Thyroid gland (tissue), 4 donors: ENCODE measurements at places on chromosomes 12 and 14. TPM values are rescaled to one million over a fixed set of nuclear protein-coding genes. Genes with fewer than 3 reads are reported as not detected.

PPFIBP1 gene
- total RNA-seq, result 135 TPM

GRCh38 chr12:77686760-77687159 lies 143.9 kb upstream of the NAV3 start:
- H3K4me1 ChIP-seq, result no peaks in the 10 kb centered on the region
- H3K4me3 ChIP-seq, result no peak overlapping the region
- no peaks in the 10 kb centered on the region for H3K36me3 ChIP-seq
- H3K27ac ChIP-seq, result no peak overlapping the region

WSB2 gene
- total RNA-seq, result 79.9 TPM

GRCh38 chr12:41972598-41972997 lies 172.1 kb downstream of the GXYLT1 start:
- DNase-seq, result no peak
- H3K36me3 ChIP-seq, result no peaks in the 10 kb centered on the region
- no peak overlapping the region for H3K4me3 ChIP-seq
- H3K27me3 ChIP-seq, result no peaks in the 10 kb centered on the region

OTX2 gene
- total RNA-seq, result not detected
